ENCODE measurements at places on chromosomes 12 and 14.
A peak's percentile ranks its signal among the peaks of the same experiment; 100 is the strongest.

DNA sequence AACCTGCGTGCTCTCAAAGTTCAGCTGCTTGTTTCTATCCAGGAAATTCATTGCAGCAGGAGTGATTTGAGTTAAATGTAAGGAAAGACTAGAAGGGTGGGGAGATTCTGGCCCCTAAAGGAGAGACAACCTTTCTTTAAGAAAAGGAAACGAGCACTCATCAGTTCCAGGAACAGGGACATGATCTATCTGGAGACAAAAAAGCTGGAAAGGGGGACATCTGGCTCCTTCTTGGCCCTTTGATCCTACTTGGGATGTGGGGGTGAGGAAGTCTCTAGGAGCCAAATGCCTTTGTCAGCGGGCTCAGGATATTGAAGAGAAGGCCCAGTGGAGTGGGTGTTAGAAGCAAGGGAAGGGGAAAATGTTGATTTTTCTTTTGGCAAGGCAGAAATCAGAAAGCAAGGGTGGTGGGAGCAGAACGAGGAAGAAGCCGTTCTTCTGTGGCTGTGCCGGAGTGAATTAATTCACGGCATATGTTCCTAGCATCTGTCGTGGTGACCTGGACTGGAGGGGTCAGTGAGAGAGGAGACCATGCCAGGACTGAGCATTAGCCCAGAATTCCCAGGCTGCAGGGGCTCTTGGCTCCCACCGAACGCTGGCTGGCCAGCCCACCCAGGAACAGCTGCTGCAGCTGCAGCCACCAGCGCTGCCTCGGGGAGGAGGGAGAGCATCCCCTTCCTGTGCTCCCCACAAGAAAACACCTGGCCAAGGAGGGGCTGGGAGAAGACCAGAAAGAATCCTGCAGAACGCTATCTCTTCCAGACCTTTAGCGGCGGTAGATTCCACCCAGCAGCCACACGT is 62.8 kb upstream of the GPATCH2L start:
- no peak for DNase-seq

- DNase-seq: no peak
Observed at GRCh38 chr12:1293901-1294300, 300.5 kb downstream of the FBXL14 start.

DNA sequence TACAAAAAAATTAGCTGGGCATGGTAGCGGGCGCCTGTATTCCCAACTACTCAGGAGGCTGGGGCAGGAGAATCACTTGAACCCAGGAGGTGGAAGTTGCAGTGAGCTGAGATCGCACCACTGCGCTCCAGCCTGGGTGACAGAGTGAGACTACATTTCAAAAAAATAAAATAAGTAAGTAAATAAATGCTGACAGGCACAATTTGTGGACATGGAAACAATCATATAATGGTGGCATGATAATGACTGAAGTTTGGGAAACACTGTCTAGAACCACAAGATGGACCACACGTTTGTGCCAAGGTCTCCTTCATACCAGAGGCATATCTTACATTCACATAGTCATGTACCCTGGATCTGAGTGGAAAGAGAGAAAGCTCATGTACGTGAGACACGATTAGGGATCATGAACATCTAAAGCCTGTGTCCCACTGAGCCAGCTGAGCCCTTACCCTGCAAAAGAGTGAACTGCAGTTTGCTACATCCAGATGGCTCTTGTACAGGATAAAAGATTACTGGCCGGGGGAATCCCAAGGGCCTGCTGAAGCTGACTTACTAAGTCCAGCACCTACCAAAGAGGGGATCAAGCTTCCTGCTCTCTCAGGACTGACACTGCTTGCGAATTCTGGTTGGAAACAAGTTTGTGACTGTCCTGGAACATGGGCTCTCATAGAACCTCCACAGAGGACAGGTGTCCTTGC is 62.9 kb downstream of the TRAFD1 start:
- no peak for DNase-seq

GRCh38 chr12:49636979-49637755 is 13.8 kb downstream of the PRPF40B start:
- DNase-seq: peak; percentile 52

DNA sequence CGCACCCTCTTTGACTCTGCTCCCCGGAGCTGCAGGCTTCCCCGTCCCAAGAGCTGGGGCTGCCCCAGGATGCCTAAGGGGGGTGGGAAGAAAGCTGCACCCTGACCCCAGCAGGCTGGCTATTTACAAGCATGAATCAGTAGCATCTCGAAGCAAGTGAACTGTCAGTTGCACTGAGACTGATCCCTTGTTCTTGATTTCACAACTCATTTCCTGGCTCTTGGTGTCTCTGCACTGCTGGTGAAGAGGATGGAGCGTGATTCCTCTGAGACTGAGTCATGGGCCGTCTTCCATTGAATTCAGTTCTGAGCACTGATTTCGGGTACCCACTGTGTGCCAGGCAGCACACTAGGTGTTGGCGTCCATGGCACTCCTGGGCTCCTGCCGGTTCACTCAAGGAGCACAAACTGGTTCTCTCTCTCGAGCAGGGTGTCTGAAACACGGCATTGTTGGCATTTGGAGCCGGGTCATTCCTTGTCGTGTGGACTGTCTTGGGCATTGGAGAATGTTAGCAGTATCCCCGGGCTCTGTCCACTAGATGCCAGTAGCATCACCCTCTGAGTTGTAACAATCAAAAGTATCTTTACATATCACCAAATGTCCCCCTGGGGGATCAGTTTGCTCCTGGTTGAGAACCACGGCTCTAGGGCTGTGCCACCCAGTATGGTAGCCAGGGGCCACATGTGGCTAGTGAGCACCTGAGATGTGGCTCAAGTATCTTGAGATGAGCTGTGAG is 86.9 kb downstream of the RIN3 start:
- DNase-seq: no peak

GRCh38 chr12:93766796-93767523 is 89.8 kb downstream of the CRADD start:
- no peak for DNase-seq

DNA sequence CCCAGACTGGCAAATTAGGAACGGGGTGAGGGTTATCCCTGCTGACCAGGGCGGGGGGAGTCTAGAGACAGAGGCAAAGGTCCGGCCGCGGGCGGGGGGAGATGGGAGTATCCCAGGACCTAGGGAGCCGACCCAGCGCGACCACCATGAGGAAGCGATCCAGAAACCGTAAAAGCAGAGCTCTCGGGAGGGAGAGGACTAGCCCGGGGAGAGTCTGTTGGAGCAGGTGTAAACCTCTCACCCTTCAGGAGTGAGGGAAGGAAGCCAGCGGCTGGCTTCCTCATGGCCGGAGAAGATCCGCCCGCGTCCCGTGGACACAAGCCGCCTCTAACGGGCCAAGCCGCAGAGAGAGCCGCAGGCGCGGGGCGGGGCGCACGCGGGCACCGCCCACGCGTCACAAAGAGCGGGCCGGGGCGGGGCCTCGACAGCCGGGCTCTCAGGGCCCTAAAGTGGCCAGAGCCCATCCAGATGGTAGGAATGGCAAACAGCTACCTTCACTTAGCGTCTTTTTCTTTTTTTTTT is at the start of gene ACRBP:
Gene ACRBP (minus strand): TSS at position 350 of the 522 bp plus-strand sequence. CDS start 66 bp downstream, at position 284.
- DNase-seq: no peak

DNA sequence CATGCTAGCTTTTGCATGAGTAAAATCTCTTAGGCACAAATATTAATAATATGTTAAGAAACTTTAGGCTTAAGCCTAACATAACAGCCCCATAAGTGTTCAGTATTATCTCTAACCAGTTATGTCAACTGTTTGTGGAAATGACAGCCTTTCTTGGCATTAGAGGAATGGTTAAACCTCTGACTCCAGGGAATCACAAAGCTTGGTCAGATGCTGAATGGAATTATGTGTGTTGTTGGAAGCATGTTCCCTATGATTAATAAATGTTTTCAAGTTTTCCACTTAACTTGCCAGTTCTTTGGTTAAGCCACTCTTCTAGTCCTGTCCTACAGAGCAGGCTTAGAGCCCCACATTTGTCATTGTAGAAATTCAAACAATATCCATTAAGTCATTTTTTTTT is 17.0 kb downstream of the PSEN1 start:
- no peak for DNase-seq

- no peak for DNase-seq
Observed at GRCh38 chr14:96071561-96071960, 32.4 kb downstream of the C14orf132 start.

DNA sequence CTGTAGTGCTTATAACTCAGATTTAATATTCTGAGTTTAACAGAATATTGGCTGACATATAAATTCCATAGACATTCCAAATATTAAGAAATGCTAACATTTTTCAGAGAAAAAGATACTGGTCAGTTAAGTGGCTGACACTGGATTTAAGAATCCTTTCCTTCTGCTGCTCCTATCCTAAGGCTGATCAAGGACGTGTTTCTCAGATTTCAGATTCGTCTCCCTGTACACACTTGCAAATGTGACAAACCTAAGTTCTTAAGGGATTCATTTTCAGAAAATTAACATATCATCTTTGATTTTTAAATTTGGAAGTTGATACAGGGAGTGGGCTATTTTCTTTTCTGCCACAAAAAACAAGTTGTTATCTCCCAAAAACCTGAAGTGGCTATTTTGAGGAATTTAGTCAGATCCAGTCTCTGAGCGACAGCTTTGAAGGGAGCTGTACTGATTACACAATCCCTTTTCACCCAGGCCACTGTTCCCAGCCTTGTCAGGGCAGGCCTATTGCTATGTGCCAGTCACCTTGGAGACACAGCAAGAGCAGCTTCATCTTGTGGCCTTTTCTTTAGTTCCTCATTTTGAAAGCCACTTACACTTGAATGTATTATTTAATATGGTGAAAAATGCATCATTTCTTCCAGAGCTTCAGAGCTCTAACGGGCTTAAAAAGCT is 370.6 kb downstream of the KCNH5 start:
- DNase-seq: no peak

GRCh38 chr14:64544607-64545312 is 4.2 kb downstream of the HSPA2 start:
- DNase-seq: no peak

GRCh38 chr12:104600036-104600712 is 143.4 kb downstream of the CHST11 start:
- no peak for DNase-seq

GRCh38 chr12:86148071-86148470 is 108.1 kb downstream of the MGAT4C start:
- DNase-seq: no peak

DNA sequence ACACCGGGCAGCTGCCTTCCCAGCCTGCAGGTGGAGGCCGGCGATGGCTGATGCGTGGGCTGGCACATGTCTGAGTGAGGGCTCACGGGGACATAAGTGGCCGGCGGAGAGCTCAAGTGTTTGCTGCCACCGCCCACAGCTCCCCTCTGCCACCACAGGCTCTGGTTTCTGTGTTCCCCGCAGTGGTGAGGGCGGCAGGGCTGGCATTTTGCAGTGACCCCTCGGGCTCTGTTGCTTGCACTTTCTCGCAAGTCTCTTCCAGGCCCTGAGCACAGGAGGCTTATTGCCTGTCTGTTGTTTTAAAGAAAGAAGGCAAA is 271.0 kb upstream of the RTL1 start:
- no peak for DNase-seq

DNA sequence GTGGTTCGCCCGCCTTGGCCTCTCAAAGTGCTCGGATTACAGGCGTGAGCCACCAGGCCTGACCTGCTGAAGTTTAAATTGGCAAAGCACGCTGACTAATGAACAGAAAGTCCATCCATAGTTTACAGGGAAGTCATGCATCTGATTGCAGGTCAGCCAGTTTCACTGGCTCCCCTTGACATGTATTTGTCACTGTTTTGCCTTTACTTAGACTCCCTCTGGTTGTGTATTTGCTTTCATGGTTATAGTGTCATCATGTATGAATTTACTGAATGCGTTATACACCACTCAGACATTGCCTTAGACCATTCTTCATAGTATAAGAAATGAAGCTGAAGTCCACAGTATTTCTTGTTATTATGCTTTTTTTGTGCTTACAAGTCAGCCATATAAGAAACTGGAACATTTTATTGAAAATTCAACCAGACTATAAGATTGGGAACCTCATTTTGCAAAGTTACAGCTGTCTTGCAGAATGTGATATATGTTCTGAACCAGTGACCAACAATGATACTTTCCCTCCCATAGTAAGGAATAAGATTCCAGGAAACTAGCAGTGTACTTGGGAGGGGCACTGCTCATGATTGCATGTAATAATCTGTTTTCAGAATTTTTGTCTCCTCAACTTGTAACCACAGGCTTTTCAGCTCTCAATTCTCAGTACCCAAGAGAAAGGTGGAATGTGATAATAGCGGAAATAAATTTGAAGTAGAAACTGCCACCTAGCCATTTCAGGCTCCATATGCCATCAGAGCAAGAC is 51.9 kb upstream of the ATF7IP start:
- no peak for DNase-seq

- no peak for DNase-seq
Observed at GRCh38 chr14:49892301-49892635, 614 bp upstream of the ARF6 start.

GRCh38 chr14:95514131-95515079 is 2.0 kb downstream of the SYNE3 start:
- DNase-seq: no peak

GRCh38 chr14:45641541-45641940 is 388.5 kb upstream of the MIS18BP1 start:
- no peak for DNase-seq

DNA sequence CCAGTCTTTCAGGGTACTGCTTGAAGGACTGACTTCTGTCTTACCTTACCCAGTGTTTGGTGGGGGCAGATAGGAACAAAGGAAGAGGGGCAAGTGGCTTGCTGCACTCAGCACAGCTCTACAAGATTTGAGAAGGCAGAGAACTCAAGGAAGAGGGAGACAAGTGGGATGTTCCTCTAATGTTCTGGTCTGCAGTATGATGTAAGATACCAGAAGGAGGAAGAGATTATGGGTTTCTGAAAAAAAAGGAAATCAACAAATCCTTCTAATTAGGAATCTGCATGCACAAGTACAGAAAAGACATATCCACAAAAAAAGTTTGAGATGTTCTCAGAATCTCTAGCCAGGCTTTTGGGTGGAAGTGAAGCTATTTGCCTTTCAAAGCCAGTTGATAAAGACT is 37.1 kb downstream of the USP15 start:
- no peak for DNase-seq

DNA sequence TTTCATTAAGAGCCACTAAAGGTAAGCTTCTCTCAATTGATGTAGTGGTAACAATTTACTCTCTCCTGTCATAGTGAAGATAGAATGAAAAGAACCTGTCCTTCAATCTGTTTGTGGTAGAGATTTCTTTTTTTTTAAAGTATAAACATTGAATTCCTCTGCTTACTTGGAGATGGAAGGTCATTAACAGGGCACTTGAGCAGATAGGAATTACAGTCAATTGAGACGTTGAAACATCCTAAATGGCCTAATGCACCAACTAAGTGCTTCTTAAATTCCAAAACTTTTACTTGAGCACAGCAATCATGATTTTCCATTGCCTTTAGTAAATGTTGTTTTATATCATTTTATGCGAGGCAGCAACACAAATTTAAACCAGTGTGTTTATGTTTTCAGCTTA is 241.4 kb downstream of the FOXG1 start:
- DNase-seq: no peak

- DNase-seq: no peak
Observed at GRCh38 chr14:98510392-98510791, 761.6 kb downstream of the BCL11B start.

GRCh38 chr14:105761842-105762241 is 235.5 kb downstream of the TMEM121 start:
- no peak for DNase-seq

- DNase-seq: no peak
Observed at GRCh38 chr12:120693848-120694247, 6.9 kb downstream of the MLEC start.

All from cerebellar nuclear complex (tissue), 1 donor.